Progenitor cell of endocrine pancreas (in vitro differentiated cells): ENCODE measurements at places on chromosomes 3 and 15. TPM values are rescaled to one million over a fixed set of nuclear protein-coding genes. Genes with fewer than 3 reads are reported as not detected.
A peak's percentile ranks its signal among the peaks of the same experiment; 100 is the strongest.

Gene AP3B2
- total RNA-seq: 13.2 and 14.4 TPM in 2 replicates

GRCh38 chr3:105950881-105951600 is 82.2 kb upstream of the CBLB start:
- H3K27me3 ChIP-seq: no peaks in the 10 kb centered on the region
- no peaks in the 10 kb centered on the region for H3K36me3 ChIP-seq
- no peak for DNase-seq

GRCh38 chr3:140842984-140843649 is 98.5 kb upstream of the SLC25A36 start:
- DNase-seq: no peak
- no peak overlapping the region for H3K4me3 ChIP-seq
- H3K4me1 ChIP-seq: no peaks in the 10 kb centered on the region
- no peaks in the 10 kb centered on the region for H3K36me3 ChIP-seq
- H3K27ac ChIP-seq: no peak overlapping the region
- H3K27me3 ChIP-seq: peaks cover 14% of the 10 kb centered on the region

- H3K27ac ChIP-seq: peak overlapping the region; percentile 38
- H3K4me3 ChIP-seq: no peak overlapping the region
- no peak for DNase-seq
- H3K4me1 ChIP-seq: peaks cover 38% of the 10 kb centered on the region
- no peaks in the 10 kb centered on the region for H3K27me3 ChIP-seq
Observed at GRCh38 chr15:68272721-68273271, 4.7 kb upstream of the FEM1B start.

- DNase-seq: no peak
- peak overlapping the region; percentile 96 for H3K27ac ChIP-seq
- peak overlapping the region; percentile 22 for H3K4me3 ChIP-seq
- H3K27me3 ChIP-seq: no peaks in the 10 kb centered on the region
Observed at GRCh38 chr3:47890126-47890827, 87.3 kb downstream of the DHX30 start.

- DNase-seq: peak; percentile 63
- peak within 1 kb of the TSS; percentile 70 for H3K4me3 ChIP-seq
- peaks cover 9% of the 10 kb centered on the region for H3K4me1 ChIP-seq
Observed at GRCh38 chr15:62066663-62067447, at the start of gene C2CD4A. Gene C2CD4A, plus strand, starts transcription at chr15:62066977. Its CDS starts 637 bp downstream, at chr15:62067614.

DNA sequence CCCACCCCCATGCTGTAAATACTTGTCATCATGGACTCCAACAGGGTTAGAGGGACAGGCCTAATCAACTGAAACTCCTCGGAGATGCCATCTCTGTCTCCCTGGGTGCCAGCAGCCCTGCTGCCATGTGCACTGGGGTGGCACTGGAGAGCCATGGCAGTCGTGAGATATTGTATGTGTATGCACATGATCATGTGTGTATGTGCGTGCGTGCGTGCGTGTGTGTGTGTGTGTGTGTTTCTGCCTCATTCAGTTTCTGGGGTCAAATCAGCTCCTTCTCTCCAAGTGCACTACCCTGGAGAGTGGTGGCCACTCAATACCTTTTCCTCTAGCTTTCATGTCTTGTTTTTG is 3.2 kb upstream of the APEH start:
- no peak overlapping the region for H3K27ac ChIP-seq
- H3K36me3 ChIP-seq: peaks cover 1% of the 10 kb centered on the region
- peaks cover 25% of the 10 kb centered on the region for H3K4me1 ChIP-seq
- no peak for DNase-seq
- no peak overlapping the region for H3K4me3 ChIP-seq

Gene RHOV
- total RNA-seq: 4.4 and 5.1 TPM in 2 replicates

DNA sequence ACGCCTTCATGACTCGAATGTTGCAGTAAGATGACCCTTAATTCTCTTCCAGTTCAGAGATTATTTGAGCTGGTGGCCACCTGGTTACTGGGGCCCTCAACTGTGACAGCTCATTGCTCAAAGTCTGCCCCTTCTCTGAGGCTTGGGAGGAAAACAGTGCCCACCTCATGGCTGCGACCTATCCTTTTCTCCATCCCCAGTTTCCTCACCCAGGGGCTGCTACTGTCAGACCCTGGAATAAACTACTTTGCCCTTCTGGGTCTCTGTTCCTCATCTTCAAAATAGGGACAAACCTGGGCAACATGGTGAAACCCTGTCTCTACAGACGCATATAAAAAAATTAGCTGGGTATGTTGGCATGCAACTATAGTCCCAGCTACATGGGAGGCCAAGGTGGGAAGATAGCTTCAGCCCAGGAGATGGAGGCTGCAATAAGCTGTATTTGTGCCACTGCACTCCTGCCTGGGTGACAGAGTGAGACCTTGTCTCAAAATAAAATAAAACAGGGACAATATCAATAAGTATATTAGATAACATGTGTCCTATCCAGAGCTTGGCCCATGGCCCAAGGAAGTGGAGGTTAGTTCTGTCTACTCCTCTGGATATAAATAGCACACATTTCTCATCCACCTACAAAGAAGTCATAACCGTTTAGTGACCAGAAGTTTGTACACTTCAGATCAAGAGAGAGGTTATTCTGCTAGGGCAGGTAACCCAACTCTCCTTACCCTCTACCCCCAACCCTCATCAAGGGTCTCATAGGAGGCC is 2.2 kb upstream of the RASL12 start:
- peaks cover 4% of the 10 kb centered on the region for H3K4me1 ChIP-seq
- no peaks in the 10 kb centered on the region for H3K36me3 ChIP-seq
- H3K27me3 ChIP-seq: peaks cover 42% of the 10 kb centered on the region
- DNase-seq: no peak

DNA sequence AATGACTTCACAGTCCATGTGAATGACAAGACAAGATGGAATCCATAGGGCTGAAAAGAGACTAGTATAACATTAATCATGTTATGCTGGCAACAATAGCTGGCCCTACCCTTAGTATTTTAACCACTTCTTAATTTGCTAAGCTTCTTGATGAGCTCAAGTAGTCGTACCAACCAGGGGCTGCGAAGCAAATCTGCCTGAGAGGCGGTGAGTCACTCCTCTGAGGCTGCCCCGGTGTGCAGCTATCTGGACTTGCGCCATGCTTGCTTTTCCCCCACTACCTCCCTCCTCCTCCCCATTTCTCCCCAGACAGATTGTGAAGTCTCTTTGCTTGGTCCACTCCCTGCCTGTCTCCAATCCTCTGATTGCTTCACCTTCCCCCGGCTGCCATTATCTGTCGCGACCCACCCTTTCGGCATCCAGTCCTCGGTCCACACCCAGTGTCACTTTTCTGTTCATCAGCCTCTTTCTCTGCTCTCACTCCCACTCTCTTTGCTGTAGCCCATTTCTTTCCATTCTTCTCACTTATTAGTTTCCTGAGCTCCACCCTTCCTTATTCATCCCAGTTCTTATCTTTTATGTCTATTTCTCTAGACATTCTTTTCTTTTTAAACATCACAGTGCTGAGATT is 42.7 kb downstream of the DUT start:
- peaks cover 5% of the 10 kb centered on the region for H3K27me3 ChIP-seq
- no peak overlapping the region for H3K27ac ChIP-seq
- H3K36me3 ChIP-seq: no peaks in the 10 kb centered on the region
- DNase-seq: no peak

Gene CYP11A1
- 1.6 and 2.0 TPM in 2 replicates for total RNA-seq

Gene KCNAB1
- total RNA-seq: 1.8 and 2.1 TPM in 2 replicates
